Heart left ventricle (tissue), 16 donors: ENCODE measurements at places on chromosomes 5 and 9.

DNA sequence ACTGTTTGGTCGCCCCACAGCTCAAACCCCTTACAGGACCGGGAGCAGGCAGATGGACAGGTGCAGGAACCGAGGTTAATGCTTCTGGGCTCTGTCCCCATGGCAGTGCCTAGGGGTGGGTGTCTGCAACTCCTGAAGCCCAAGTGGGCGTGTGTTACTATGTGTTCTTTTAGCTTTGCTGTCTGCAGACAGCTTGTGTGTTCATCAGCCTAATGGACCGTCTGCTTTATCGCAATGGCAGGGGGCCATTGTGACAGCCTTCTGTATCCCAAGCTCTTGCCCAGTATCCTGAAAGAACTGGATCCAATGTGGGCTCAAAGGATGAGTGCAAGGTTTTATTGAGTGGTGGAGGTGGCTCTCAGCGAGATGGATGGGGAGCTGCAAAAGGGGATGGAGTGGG lies 266.7 kb downstream of the CSNK1G3 start:
- no peak for DNase-seq

- DNase-seq, result peak; percentile 77
These were observed 681 bp downstream of the FNIP1 start for GRCh38 chr5:131795879-131796792.

DNA sequence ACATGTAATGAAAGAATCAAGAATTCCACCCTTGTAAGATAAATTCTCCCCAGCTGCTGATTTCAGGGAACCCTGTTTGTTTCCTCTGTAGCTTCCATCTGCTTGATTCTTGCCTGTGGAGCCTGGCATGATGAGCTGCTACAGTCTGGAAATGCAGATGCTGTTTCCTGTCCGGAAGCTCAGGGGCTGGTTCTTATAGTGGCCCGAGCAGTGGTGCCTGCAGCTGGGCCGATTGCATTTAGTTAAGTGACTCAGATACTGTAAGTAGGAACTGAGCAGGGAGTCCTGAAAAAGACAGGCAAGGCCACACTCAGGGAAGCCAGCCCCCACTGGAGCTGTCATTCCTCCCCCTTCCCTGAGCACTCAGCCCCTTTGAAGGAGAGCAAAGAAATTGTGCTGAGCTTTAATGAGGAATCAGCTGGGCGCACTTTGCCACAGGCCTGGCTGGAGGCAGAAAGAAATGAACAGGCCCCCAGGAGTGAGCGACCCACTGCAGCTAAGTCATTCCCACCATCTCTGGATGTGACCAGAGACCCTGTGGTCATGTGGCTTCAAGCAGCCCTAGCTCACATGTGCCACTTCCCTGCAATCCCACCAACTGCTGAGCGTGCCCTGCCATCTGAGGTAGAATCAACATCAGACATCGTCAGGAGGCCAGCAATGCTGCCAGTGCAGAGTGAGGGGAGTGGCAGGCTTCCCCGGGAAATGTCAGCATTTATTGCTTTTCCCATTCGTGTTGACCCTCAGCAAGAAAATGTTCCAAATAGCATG lies 206.0 kb upstream of the WWC1 start:
- DNase-seq, result no peak

DNA sequence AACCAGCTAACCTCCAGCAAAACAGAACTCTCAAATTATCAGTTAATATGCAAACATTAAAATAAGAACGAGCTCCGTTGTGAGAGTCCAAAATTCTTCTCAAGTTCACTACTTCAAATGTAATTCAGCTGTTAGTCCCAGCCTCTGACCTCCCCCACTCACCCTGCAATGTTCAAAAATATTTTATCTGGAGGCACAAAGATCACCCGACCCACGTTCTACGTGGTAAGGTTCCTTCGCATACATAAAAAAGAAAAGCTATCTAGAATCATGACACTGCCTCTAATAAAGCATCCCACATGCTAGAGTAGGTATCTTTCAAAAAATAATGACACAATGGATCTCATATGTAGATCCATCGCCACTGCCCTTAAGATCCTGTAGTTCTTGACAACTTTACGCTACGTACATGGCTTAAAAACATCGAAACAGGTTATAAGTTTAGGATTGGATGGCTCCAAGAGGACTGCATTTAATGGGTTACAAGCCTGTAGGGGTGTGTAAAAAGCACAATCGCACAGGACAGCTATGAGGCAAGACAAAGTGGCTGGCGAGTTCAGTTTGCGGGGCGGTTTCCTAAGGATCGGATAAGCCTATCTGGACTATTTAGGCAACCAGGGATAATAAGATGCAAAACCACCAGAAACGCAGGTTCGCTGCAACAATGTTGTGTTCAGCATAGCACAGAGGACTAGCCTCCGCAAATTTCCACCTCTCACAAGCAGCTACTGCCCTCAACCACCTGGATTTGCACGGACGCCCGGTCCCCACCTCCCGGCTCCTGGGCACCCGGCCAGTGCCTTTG lies 969 bp downstream of the CLK4 start:
- no peak for DNase-seq

DNA sequence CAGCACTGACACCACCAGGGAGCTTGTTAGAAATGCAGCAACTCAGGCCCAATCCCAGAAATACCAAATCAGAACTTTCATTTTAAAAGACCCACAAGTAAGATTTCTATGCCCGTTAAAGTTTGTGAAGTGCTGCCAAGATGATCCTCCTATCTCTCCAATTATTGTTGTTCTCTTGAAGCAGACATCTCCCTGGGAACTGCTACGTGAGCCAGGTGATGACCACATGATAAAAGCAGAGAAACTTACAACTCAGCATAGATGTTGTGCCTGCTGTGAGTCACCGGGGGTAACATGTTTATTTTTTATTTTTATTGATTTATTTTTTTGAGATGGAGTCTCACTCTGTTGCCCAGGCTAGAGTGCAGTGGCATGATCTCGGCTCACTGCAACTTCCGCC lies 34.4 kb downstream of the GCNT4 start:
- no peak for DNase-seq
